ENCODE measurements at places on chromosomes 1 and 21.

DNA sequence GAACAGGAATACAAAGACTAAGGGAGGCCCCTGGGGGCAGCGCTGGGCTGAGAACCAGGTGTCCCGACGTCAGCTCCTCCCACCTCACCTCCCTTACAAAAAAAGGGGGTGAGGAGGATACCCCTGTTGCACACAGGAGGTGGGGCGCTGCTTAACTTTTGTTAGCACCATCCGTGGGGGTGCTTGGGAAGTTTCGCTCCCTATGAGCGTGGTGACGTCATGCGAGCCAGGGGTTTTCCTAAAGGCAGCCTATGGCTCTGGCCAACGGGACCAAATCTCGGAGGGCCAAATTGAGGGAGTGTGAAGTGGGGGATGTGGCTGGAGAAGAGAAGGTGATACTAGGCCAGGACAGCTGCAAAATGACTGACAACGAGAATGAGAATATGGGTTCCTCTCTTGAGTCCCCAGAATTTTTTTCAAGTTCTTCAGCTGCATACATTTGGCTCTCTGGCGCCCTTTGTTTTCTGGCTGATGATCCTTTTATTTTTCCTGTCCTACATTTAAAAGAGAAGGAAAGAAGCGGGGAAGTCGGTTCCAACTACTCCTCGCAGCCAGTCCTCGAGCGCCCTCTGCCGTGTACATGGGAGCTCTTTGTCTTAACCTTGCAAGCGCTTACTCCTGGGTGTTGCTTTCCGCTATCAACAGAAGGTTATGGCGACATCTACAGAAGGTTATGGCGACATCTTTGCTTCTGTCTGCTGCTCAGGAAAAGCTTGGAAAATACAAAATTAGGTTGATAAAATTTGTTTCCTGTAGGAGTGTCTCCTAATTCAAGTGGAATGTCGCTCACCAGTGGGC is 48.0 kb upstream of the ZC3H11B start:
- DNase-seq, result peak; percentile 91

- DNase-seq, result no peak
These were observed 8.4 kb upstream of the ATXN7L2 start for GRCh38 chr1:109475261-109475660.

GRCh38 chr1:56660293-56660692 is 15.2 kb downstream of the PRKAA2 start:
- no peak for DNase-seq

DNA sequence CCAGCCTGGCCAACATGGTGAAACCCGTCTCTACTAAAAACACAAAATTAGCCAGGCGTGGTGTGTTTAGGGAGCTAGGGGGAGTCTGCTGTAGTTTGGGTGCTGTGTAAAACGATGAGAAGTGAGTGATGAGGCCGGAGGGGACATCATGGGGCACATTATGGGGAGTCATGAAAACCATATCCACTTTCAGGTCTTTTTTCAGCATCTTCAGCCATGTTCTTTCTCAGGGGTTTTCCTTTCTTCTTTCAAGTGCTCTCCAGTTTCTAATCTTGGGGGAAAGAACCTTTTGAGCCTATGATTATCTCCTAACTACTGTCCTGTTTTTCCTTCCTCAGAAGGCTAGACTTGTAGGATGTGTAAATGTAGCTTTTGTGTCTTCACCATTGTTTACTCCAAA is 14.4 kb downstream of the KDM4A start:
- no peak for DNase-seq

GRCh38 chr1:10561497-10561896 is 86.7 kb downstream of the PEX14 start:
- DNase-seq, result no peak

- DNase-seq, result no peak
These were observed 15.7 kb upstream of the RCAN1 start for GRCh38 chr21:34630536-34631143.

DNA sequence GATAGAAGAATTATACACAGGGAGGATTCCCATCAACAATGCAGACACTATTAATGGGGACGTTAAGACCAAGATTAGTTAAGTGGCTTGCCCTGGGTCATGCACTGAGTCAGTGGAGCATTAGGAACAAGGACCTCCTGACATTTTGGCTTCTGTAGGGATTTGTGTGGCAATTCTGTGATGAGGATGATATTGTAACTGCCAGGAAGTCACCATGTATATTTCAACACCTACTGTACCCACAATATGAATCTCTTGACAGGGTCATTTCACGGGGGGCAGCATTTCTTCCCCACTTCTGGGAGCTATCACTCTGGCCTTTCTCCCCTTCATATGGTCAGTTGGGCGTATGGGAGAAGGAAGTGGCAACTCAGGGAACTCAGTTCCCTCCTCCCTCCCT is 134.9 kb downstream of the RUNX1 start:
- no peak for DNase-seq

GRCh38 chr1:215192306-215192705 is 109.8 kb downstream of the KCNK2 start:
- no peak for DNase-seq

DNA sequence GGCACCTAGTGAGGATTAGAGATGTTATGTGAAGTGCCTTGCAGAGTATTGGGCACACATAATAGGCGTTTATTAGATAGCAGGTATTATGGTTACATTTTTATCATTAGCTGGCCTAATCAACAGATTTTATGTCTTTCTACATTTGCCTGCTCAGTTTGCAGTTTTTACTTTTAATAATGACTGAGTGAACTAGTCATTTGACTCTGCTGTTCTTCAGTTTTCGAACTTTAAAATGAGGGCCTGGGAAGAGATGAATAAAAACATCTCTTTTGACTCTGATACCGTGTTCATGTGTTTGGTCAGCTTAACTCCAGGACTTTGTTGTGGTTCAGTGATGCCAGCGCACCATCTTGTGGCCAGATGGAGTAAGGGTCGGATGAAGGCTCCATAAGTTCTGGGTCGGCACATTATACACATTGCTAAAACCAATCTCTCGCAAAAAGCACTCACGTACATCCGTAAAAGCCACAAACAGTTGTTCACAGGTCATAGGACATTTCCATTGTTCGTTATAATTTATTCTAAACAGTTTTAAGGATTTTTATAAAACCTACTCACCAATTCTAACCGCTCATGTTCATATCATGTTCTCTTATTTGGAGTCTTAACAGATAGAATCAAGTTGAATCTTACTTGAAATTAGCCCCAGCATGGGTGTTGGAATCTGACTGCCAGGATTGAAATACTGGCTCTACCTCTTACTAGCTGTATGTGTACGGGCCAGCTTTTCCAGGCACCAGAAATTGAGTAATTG is 78.4 kb upstream of the GPR88 start:
- no peak for DNase-seq

- peak; percentile 48 for DNase-seq
These were observed 241.0 kb downstream of the KCNJ6 start for GRCh38 chr21:37675202-37675801.

DNA sequence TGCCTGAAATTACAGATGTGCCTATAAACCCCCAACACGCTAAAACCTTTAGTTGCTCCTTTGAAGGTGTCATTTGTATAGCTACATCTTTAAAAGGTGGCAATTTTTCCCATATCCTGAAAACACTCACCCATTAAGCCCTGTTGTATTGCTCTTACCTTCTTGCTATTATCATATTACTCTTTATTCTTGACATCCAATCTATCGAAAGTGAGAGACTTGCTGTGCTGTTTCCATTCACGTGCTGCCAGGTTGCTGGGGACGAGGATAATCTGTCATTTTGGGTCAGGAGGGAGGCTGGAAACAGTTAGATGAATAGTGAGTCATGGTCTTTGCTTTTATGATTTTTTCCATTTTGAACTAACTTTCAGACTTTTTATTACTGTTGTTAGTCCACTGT is 213.0 kb upstream of the PRMT6 start:
- DNase-seq, result no peak

- no peak for DNase-seq
These were observed 345.9 kb downstream of the FAM72C start for GRCh38 chr1:143625886-143626285.

DNA sequence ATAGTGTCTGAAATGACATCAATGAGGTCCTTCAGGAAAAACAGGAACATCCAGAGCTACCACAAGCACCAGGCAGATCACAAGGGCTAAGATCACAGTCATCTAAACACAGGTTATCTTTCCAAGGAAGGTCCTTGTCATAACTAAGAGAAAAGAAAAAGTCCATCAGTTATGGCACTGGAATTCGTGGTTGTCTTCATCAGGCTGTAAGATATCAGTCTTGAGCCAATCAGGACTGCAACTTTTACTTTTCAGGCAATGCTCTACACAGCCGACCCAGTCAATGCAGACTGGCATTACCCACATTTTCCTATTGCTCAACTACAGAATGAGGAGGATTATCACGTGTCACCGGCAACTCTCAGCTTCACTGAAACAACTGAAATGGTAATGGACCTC is 26.4 kb downstream of the SORT1 start:
- DNase-seq, result no peak

DNA sequence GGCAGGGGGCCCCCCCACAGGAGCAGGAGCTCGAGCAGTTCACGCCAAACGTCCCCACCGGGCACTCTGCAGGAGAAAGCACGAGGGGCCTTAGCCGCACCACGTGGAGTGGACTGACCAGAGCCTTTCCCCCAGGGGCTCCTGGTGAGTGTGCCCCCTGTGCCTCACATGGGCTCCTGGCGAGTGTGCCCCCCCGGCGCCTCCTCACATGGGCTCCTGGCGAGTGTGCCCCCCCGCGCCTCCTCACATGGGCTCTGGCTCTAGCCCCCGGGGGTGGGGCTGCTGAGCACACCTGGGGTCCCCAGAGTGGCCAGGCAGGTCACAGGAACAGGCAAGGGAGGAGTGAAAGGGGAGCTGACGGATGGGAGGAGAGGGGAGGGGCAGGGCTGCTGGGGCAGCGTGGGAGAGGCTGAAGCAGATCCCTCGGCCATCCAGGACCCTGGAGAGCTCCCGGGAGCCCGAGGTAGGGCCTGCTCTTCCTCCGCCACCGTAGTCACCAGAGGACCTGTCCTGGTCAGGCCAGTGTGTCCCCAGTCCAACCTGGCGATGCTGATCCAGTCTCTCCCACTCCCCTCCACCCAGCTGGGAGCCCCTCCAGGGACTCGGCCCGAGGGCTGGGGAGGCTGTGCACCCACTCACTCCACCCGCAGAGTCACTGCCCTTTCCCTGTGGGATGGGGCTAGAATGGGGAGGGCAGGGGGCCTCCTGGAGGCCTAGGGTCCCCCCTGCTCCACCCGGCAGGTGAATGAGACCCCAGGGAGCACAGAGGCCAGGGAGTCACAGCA is 47.6 kb downstream of the ARHGEF16 start:
- DNase-seq, result peak; percentile 47

DNA sequence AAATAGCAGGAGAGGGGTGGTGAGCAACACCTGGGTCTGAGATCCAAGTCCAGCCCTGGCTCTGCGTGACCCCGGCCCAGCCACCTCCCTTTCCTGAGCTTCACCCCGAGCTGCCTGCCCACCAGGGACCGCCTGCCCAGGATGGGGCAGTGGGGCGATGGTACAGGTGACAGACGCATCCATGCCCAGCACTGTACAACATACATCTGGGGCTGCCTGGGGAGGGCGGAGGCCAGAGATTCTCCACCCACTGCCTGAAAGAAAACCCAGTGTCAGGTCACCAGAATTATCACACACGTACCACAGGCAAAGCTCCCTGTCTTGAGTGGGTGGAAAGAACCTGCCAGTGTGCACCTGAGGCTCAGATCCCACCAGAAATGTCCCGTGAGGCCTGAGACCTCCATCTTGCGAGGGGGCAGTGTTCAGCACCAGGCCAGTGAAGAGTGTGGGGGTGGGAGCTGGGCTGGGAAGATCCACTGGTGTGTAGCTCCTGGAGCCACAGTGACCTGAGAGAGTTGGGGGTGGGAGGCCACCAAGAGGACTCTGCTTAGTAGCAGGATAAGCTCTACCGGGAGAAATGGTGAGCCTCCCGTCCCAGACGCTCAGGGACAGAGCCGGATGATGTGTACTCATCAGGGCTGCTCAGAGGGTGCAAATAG is 81.5 kb downstream of the DMRTB1 start:
- DNase-seq, result no peak

DNA sequence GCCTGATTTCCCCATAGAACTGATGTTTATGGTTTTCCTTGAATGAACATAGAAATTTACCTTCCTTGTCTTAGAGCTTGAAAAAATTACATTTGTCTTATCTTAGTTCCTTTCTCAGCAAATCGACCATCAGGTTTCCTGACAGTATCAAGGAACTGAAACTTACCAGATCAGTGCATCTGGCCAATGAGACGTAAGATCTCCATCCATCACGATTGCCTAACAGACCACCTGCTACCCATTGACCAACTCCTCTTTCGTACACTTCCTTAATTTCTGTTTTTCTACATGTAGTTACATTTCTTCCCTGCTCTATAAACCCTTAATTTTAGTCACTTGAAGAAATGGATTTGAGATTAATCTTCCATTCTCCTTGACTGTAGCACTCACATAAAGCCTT is 57.4 kb upstream of the TMPRSS15 start:
- no peak for DNase-seq

GRCh38 chr1:19936061-19936750 is 12.8 kb upstream of the PLA2G2E start:
- DNase-seq, result no peak

- DNase-seq, result no peak
These were observed 70.0 kb downstream of the CLCA4 start for GRCh38 chr1:86616871-86617270.

- DNase-seq, result no peak
These were observed 228.3 kb downstream of the SLC35F3 start for GRCh38 chr1:234132795-234133194.

DNA sequence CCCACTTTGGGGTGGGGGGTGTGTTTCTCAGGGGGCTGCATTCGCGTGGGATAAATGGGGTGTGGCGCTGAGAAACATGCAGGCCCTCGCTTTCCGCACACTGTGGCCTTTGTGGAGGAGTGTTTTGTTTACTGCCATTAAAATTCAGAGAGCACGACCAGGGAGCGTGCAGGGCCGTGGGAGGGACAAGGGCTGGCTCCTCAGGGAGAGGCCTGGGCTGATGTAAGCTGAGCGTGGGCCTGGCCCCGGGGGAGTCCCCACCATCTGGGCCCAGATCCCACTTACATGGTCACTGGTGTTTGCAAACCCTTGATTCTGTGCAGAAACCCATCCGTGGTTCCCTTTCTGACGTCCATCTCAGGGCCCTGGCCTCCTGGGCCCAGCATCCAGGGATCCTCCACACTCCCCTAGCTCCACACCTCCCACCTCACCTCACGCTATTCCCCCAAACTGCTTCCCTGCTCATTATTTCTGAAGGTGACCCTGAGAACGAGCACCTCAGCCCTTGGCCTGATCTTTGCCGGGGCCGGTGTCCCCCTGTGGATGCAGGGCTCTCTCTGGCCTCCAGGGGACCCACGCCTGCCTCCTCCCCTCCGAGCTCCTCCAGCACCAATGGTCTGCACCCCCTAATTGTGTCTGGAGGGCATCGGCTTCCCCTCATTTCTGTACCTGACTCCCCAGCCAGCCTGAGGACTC is 92.5 kb upstream of the SIM2 start:
- no peak for DNase-seq

DNA sequence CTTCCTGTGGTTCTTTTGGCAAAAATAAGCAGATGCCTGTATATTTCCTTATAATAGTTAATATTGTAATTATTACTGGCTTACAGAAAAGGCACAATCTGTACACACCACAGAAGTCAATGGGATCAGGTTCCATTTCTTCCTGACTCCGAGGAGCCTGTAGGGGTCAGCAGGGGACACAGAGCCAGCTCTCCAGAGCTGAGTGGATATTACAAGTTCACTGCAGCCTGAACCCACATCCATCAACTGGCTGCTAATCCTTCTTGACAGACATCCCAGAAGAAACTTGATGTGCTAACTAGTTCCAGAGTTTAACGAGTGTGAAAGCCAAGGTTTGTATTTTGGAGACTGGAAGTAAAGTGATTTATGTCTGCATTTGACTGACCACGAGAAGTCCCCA is 203.8 kb downstream of the LMX1A start:
- DNase-seq, result no peak

Measured in amygdala (tissue), 56 donors.